GM19239 (cell line): ENCODE measurements at places on chromosomes 6 and 20.

DNA sequence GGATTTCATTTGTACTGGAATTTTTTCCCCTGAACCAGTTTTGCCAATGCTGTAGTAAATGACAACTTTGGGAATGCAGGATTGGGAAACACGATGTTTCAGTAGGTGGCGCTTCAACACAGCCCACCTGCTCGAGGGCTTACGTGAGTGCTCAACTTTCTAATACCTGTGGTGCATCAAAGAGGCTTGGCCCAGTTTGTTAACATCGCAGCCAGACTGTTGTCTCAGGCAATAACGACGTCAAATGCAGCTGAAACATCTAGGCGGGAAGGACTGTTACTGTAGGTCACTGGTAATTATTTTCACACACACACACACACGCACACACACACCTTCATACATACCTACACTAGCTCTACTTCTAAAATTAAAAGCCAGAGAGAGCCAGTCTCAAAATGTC is 815.5 kb upstream of the SLC35B3 start:
- DNase-seq = no peak

- no peak for DNase-seq
Measured at GRCh38 chr6:41136911-41137310, 17.2 kb downstream of the TREML1 start.

DNA sequence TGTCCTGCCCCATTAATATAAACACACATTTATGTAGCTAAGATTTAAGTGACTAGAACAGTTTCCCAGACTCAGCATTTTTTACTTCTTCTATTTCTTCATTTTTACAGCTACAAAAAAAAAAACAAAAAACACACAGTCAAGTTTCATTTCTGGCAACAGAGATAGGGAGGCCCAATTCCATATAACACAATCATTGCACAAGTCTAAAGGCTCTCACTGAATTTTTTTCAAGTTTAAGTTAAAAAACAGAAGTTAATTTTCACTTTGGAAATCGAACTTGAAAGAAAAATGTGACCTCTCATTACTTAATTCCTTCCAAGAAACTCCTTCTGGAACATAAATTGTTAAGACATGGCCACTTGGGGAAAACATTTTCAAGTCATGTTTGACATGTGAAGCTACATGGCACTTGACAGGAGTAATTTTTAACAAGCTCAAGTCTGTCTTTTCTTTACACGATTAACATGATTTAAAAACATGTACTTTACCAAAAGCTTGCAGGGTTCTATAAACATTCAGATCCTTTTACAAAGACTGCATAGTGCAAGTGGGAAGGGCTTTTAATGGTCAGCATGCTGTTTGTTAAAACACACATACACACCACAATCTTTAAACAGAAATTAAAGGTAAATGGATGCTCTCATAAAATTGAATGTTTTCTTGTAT is 100.1 kb upstream of the CCDC28A start:
- no peak for DNase-seq

DNA sequence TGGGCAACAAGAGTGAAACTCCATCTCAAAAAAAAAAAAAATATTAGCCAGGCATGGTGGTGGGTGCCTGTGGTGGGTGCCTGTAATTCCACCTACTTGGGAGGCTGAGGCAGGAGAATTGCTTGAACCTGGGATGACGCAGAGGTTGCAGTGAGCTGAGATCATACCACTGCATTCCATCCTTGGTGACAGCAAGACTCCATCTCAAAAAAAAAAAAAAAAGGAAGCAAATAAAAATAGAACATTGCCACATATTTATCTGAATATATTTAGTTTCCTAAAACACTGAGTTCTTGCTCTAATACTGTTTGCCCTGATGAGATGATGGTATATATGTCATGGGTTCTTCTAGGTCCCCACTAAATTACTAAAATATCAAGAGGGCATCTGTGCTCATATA is 28.4 kb downstream of the CASP8AP2 start:
- no peak for DNase-seq

DNA sequence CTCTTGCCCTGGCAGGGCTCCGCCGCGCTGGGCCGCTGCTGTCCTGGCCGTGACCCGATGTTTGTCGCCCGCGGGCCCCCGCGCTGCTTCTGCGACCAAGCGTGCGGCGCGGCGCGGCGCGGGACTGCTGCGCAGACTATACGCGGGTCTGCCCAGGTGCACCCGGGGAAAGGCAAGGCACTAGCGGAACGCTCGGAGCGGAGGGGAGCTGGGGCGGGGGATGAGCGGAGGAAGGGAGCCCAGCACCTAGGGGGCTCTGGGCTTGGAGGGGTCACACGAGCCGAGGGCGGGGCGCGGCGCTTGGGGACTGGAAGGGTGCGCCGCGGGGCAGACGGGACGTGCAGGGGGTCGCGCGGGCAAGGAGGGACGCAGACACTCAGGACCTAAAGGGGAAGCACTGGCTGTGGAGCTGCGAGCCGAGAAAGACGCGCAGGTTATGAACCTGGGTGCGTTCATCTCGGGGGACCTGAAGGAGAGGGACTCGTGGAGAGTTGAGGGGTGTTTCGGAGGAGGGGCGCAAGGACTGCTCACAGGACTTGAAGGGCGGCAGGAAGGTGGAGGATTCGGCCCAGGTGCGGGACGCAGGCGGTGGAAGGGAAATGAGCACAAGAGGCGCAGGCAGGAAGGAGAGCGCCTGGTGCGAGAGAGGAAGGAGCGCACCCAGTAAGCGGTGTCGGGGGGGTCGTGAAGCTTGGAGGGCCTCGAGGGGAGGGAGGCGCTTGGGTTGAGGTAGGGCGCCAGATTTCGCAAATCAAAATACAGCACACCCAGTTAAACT is 40.8 kb upstream of the ZNFX1 start:
- DNase-seq = no peak

DNA sequence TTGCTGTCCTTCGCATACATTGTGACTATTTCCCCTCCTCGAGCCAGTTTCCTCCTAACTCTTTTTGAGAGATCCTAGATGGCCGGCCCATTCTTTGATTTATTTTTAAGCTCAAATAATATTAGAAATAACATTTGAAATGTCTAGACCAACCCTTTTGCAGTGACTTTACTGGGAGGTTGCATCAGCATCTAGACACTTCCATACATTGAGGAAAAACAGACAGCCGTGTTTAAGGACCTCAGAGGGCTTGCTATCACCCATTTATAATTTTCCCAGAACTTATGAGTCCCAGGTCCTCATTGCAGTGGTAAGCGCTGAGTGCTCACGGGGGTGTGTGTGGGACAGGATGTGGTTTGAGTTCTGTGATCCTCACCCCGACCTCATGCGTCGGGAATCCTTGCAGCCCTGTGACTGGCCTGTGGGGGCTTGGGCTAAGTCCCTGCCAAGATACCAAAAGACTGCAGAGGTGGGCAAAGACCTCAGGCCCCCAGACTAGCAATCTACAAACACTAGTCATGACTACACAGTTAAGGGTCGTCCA is at the start of gene GPX5:
GPX5 (plus strand) TSS at position 386 of the 544 bp plus-strand sequence; CDS start at position 519, 133 bp downstream.
- DNase-seq = no peak

GRCh38 chr6:75423386-75423785 is 70.2 kb downstream of the FILIP1 start:
- DNase-seq = no peak

DNA sequence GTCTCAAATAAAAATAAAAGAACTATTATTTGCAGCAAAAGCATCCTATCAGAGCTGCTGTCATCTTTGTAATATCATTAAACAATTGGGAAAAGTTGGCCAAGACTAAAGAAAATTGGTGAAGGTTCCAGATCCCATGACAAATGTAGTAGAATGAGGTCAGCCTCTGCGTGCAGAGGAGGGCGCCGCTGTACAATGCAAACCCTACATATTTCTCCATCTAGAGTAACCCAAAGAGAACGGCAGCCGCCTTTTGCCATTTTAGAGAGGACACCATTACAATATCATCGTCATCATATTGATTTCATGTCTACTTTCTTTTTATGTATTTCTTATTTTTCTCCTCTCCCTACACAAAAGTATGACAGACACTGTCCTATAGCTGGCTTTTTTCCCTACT is 59.5 kb downstream of the ZMYND8 start:
- no peak for DNase-seq

DNA sequence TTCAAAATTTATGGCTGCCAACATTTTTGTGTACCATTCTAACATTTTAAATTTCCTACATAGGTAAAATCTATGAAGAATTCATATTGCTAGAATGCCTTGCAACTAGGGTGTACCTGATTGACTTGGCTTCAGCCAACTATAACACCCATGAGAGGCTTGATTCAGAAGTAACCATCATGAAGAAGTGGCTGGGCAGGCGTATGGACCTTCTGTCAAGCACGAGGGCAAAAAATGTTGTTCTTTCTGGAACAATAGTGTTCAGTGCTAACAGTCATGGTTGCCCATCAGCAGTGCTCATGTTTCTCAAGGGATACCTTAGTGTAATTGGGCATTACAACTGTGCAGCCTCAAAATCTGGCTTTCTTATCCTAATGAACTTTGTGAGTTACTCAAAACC is 42.9 kb downstream of the ID4 start:
- no peak for DNase-seq

GRCh38 chr20:12947691-12948090 is 61.1 kb upstream of the SPTLC3 start:
- no peak for DNase-seq

DNA sequence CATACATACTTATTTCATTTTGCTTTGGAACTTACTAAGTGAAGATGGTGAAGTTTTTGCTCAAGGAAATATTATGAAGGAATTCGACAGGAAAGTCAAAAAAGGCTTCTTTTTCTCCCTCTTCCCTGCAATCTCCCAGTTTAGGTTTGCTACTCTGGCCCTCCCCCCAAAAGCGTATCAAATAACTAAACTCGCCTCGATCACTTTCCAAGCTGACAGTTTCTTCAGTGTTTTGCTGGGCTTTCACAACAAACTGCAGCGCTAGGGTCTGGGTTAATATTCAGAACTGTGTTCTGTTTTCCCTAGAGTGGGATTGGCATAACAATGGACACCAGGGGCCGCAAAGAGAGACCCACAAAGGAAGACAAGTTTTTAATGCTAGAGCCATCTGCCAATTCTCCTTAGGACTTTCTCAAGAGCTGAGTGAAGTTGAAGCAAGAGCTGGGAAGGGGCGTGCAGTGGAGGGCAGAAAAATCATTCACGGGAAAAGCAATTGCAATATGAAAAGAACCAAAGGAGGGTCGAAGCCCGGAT is 57.8 kb downstream of the ATP9A start:
- DNase-seq = no peak

- DNase-seq = no peak
Measured at GRCh38 chr6:99309557-99309956, 39.9 kb downstream of the FAXC start.

DNA sequence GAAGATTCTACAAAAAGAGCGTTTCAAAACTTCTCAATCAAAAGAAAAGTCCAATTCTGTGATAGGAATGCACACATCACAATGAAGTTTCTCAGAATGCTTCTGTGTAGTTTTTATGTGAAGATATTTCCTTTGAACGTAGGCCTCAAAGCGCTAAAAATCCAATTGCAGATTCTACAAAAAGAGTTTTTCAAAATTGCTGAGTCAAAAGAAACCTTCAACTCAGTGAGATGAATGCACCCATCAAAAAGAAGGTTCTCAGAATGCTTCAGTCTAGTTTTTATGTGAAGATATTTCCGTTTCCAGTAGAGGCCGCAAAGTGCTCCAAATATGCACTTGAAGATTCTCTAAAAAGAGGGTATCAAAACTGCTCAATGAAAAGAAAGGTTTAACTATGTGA is 319.7 kb upstream of the DEFB115 start:
- DNase-seq = no peak

GRCh38 chr6:26142026-26142425 is 54.8 kb downstream of the HFE start:
- DNase-seq = no peak

DNA sequence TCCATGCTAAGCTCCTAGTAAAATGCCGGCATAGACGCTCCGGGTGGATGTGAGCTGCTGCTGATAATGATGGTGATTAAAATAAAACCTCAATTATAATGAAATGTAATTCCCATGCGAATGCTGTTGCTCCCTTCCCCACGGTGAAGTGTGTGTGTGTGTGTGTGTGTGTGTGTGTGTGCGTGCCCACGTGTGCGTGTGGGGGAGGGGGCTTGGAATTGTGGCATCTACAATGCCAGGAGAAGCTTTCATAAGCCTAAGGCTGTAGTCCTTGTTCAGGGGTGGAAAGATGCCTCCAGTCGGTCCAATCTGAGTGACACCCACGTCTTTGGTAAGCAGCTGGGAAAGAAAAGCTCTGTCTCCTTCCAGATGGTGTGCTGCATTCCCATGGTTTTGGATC is 137.9 kb downstream of the CDH26 start:
- DNase-seq = no peak

GRCh38 chr6:127332383-127332961 is 10.9 kb downstream of the ECHDC1 start:
- no peak for DNase-seq

DNA sequence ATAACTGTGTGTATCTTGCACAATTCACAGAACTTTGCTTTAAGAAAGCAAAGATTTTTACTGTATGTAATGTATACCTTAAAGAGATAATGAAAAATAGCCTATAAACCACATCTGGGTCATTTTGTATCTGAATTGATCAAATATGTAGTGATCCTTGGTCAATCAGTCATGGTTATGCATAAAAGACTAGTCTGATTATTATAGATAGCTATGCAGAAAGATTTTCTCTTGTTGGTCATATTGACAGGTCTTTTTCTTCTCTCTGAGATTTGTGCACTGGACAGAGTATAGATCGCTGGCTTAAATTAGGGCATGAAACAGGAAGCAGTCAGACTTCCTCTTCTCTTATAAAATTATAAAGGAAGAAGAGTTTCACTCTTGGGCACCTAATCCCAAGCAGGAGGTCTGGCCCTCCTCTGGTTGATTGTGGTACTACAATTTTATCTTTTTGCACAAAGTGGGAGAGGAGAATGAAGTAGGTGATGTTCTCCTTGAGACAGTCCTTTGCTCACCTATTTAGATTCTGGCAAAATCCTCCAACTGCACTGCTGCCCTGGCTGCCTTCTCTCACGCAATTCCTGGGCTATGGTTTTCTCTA is 380.9 kb upstream of the RGS17 start:
- peak; percentile 2 for DNase-seq

GRCh38 chr6:39430871-39431523 is 108.5 kb upstream of the KCNK16 start:
- DNase-seq = no peak

DNA sequence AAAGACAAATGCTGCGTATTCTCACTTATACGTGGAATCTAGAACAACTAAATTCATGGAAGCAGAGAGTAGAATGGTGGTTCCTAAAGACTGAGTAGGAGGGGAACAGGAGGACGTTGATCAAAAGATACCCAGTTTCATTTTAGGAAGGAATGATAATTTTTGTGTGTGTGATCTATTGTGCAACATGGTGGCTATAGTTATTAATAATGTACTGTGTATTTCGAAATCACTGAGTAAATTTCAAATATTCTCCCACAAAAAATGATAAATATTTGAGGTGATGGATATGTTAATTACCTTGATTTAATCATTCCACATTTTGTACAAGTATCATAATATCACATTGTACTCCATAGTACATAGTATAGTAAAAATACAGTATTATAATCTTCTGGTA is 187.5 kb downstream of the MOXD1 start:
- no peak for DNase-seq

DNA sequence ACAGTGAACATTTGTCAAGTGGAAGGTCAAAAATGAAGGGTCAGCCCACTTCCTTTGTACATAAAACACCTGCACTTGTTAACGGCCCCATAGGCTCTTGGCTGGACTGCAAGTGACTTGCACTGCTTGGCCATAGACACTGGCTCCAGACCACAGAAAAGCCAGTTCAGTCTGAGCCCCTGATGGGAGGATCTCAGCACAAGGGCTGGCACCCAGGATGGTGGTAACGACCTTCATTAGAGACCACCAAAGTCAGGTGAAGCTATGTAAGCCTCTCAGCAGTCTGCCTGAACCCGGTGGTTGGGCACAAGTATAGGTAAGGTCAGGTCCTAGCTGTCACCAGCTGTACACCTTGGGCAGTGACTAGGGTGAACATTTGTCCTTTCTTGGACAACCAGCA is 16.1 kb downstream of the PLAGL2 start:
- DNase-seq = no peak
